Hematopoietic multipotent progenitor cell treated with erythropoietin and hydrocortisone succinate and interleukin-3 and kit ligand, for 4 days (in vitro differentiated cells): ENCODE measurements at places on chromosomes 7 and 10.

DNA sequence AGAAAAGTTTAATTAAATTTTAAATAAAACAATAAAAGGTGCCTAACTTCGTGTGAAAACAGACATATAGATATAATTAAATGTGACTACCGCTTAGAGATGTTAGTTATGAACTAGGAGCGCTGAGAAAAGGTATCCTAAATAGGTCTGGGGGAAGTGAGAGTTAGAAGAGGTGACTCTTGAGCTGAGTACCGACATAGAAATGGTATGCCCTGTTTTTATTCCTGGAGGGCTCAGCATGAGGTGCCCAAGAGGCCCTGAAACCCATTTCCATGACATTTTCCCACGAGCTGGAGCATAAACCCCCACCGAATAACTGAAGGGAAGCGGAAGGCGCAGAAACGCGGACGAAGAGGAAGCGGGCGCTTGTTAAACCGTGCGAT, 433 bp upstream of the STARD3NL start:
- no peak for DNase-seq

- DNase-seq: no peak
These were observed 7.8 kb downstream of the PROSER2 start for GRCh38 chr10:11830836-11831519.

GRCh38 chr7:121395494-121395960, 581 bp downstream of the FAM3C start:
- peak; percentile 52 for DNase-seq

DNA sequence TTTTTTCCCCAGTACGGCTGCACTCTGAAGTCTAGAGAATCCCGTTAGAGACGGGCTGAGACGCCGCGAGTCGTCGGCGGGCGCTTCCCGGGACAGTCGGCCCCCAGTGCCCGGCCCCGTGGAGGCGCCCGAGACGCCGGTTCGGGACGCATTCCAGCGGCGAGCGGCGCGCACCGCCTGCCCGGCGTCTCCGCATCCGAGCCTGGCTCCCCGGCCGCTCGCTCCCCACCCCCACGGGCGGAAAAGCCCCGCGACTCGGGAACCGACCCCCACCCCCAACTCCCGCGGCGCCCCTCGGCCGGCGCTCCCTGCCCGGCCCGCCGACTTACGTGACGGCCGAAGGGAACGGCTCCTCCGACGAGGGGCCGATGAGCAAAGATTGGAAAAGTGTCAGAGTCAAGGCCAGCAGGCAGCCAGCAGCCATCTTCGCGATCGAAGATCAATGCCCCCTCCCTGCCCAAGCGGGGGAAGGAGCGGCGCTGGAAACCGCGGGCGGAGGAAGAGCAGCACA, 486 bp downstream of the CACNA2D1 start:
- DNase-seq: peak; percentile 6

DNA sequence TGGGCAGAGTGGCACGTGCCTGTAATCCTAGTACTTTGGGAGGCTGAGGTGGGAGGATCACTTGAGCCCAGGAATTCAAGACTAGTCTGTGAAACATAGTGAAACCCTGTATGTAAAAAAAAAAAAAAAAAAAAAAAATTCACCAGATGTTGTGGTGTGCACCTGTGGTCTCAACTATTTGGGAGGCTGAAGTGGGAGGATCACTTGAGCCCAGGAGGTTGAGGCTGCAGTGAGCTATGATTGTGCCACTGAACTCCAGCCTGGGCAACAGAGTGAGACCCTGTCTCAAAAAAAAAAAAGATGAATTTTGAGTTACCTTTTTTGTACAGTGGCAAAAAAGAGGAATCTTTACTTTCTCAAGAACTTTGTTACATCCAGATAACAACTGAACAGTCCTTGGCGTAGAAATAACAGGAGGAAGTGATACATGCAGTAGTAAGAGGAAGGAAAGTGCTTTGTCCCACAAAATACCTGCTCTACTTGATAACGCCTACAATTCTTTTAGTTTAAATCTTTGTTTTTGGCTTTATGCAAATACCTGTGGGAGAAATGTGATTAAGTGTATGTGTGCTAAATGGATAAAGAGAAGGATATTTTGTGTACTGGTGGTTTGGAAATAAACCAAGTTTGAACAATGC, 29.3 kb downstream of the SPAG6 start:
- peak; percentile 67 for DNase-seq

DNA sequence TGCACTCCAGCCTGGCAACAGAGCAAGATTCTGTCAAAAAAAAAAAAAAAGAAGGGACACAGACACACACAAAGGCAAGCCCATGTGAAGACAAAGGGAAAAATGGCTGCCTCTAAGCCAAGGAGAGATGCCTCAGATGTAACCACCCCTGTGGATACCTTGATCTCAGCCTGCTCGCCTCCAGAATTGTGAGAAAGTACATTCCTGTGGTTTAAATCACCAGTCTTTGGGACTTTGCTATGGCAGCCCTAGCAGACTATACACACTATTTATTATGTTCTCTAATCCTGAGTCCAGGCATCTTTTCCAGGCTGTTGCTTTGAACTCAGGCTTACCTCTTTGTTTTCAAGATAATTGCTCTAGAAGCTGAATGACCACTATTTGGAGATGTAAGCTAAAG, 494.3 kb downstream of the GALNT17 start:
- no peak for DNase-seq

GRCh38 chr7:1251796-1252539, 19.3 kb downstream of the UNCX start:
- no peak for DNase-seq

DNA sequence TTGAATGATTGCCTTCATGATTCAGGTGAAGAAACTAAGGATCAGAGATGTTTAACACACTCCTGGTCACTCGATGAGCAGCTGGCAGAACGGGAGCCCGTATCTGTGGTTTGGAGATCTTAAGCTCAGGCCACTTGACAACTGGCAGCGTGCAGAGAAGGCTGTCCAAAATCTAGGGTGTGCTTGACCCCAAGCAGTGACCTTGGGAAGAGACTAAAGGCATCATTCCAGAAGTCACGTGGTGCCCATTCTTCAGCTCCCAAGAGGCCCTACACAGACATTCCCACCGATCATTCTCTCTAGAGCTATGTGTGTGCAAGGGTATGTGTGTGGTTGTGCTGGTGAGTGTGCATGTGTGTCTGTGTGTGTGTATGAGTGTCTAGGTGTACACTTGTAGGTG, 493.8 kb downstream of the TCERG1L start:
- DNase-seq: no peak

DNA sequence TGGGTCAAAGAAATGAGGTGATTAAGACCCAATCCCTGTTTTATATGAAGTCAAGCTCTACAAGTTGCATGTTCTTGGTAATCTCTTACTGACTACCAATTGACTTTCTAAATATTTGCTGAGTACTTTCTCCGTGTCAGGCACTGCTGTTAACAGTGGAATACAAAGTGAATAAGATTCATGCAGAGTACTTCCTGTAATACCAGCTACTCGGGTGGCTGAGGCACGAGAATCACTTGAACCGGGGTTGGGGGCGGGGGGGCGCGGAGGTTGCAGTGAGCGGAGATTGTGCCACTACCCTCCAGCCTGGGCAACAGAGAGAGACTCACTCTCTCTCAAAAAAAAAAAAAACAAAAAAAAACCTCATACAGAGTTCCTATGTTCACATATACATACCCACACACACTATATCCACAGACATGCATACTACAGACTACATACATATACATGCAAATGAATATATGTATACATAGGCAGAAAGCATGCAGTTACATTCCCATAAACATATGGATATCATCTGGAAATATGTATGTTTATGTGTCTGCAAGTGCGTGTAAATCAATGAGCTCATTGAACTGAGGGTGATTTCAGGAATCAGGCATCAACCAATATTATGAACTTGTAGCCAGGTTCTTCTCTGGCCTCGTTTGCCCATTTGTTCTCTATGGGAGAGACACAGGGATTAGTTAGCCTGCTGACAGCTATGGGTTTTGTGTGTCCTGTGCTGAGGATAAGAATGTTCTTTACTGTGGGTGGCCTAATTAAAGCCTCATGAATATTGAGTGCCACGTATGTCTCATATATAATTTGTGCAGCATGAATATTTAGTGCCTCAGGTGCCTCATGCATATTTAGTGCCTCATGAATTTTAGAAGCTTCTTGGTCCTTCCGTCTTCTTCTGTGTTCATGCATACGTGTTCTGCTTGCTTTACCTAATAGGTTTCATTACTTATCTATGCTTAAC, 73.9 kb downstream of the BICC1 start:
- no peak for DNase-seq

DNA sequence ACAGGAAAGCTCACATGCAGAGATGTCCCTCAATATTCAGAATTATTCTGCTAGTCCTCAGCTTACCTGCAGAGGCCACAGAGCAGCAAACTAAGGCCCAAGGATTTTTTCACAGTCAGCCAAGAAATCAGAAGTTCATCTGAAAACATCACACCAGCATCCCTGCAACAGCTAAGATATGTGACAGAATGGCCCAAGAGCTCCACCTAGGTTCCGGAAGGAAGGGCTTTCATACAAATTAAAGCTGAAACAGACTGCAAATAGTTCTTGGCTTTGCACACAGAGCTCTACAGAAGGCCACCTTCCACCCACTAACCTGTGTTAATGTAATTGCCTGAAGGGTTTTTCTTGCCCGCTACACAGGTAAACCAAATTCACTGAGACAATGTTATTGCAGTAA, 438.8 kb upstream of the C7orf33 start:
- DNase-seq: no peak

GRCh38 chr10:5971315-5971832, 6.0 kb downstream of the IL15RA start:
- peak; percentile 80 for DNase-seq

DNA sequence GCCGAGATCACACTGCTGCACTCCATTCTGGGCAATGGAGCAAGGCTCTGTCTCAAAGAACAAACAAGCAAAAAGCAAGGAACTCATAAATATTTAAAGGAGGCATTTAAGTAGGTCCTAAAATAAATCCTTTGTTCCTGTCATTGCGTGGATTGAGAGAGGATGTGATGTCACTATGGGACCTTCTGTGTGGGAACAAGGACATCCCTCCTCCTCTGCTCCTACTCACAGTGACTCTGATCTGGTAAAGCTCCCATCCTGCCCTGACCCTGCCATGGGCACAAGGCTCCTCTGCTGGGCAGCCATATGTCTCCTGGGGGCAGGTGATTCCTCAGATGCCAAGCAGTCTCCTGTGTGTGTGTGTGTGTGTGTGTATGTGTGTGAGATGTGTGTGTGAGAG, 74.1 kb upstream of the PRSS58 start:
- no peak for DNase-seq

GRCh38 chr10:117504562-117504961, 38.0 kb upstream of the EMX2 start:
- no peak for DNase-seq

GRCh38 chr10:73083221-73083620, 13.4 kb downstream of the P4HA1 start:
- no peak for DNase-seq

DNA sequence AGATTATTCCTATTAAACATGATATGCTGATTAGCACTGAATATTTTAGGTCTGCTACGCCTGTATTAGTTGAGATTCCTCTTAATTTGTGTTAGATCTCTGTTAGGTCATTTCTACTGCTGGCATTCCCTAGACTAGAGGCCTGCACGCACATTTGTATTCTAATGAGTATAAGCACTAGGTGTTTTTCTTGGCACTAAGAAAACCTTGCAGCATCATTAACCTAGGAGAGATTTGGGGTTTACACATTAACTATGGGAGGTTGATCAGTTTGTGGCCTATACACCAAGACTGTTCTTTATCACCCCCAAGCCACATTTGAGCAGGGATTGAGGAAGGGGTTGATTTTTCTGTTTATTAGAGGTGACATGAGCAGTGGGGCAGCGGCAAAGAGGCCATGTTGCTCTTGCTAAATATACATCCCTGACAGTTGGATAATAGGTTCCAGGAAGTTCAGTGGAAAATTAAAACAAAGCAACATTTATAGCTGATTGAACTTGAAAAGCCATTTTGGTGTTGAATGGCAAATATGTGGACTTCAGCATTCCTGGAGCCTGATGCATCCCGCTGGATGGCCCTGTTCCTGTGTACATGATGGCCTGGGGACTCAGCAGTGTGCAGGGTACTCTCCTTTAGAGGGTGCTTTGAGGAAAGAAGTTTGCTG, 65.2 kb downstream of the GBF1 start:
- DNase-seq: no peak

- DNase-seq: peak; percentile 14
These were observed 282.3 kb downstream of the HGF start for GRCh38 chr7:81487516-81487915.

DNA sequence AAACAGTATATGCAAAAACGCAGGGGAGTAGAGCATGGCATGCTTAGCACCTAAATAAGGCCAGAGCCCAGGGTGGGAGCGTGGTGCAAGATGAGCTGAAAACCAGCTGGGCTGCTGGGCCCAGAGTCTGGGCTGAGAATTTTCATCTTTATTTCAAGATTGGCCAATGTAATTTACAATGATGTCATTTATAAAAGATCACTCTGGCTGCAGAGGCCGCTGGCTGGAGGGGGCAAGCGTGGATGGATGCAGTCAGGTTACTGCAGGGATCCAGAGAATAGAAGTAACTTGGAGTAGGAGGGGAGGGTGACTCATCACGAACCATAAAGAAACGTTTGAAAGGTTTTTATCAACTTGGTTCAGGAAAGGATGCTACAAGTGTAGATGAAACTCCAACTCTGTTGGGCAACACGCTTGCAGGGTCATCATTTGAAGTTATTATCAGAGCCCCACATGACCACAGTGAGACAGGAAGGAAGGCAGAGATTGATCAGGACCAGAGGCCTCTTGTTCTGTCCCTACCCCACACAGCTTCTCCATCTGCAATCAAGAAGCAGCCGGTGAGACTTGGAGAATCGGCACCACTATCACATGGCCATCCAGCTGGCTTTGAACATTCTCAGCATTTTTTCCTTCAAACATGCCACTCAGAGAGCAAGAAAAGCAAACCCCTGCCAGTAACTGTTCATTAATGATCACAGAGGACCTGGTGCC, 49.2 kb downstream of the ODAD2 start:
- DNase-seq: no peak

- no peak for DNase-seq
These were observed 20.6 kb upstream of the WASL start for GRCh38 chr7:123769371-123769770.

DNA sequence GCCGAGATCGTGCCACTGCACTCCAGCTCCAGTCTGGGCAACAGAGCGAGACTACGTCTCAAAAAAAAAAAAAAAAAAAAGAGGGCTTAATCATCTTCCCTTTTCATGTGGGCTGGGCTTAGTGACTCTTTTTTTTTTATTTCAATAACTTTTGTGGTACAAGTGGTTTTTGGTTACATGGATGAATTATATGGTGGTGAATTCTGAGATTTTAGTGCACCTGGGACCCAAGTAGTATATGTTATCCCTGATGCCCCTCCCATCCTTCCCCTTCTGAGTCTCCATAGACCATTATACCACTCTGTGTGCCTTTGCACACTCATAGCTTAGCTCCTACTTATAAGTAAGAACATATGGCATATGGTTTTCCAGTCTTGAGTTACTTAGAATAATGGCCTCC, 4.8 kb upstream of the ADAM12 start:
- DNase-seq: no peak

GRCh38 chr7:47400741-47401206, 181.1 kb downstream of the TNS3 start:
- DNase-seq: no peak
